Stimulated activated CD4-positive, alpha-beta T cell treated with anti-CD3 and anti-CD28 coated beads, TNF-alpha, amount 100 ng/mL, for 4 hours (primary cell): ENCODE measurements at places on chromosomes 13 and 19.

GRCh38 chr13:97018029-97018819 is 23.9 kb upstream of the OXGR1 start:
- DNase-seq, result no peak

- peak; percentile 28 for DNase-seq
Observed at GRCh38 chr19:53881482-53882390, at the start of gene PRKCG. TSS of gene PRKCG (plus strand) at chr19:53882197. CDS start at chr19:53882495, 298 bp downstream.

- DNase-seq, result peak; percentile 18
Observed at GRCh38 chr13:46387064-46387851, at the start of gene RUBCNL. TSS of gene RUBCNL (minus strand) at chr13:46387252. CDS start at chr13:46372475, 14,777 bp downstream.

DNA sequence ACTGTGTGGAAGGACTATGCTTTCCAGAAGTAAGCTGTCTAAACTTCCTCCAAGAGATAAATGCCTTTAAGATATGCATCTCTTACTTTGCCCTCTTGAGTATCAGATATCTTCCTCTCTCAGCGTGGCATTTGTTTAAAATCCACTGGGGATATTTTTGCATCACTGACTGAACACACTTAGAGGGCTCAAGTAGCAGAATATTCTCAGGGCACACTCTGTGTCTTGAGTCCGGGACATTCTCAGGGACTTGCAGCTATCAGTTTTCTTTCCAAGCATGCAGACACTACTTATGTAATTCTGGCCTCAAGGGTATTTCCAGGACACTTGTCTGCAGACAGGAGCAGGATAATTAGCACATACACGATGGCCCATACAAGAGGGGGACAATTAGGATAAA is 84.7 kb downstream of the ERCC5 start:
- DNase-seq, result no peak

DNA sequence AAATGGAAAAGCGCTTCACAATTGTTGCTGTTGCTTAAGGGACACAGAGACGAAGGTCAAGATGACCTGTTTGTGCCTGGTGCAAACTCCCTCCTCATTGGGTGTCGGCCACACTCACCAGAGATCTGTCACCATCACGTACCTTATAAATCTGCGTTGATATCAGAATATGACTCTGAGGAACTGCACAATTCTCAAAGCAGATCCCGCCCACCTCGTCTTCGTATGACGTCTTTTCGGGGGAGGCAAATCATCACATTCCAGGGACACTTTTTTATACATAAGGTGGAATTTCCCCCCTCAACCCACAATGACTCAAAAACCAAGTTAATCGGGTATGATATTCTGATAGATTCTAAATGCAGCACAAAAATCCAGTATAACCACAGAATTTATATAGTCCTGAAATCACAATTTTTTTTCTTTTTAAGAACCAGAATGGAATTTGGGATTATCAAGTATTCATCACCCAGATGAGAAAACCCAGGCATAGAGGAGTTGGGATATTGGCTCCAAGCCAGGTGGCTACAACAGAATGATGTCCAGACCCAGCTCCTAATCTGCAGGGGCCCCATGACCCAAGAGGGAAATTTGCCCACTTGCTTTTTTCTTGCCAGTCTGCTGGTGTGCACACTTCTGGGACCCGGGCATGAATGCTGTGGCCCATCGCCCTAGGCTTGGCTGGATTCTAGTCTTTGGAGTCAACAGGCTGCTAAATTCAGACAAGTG is 50.6 kb upstream of the MTIF3 start:
- DNase-seq, result no peak

DNA sequence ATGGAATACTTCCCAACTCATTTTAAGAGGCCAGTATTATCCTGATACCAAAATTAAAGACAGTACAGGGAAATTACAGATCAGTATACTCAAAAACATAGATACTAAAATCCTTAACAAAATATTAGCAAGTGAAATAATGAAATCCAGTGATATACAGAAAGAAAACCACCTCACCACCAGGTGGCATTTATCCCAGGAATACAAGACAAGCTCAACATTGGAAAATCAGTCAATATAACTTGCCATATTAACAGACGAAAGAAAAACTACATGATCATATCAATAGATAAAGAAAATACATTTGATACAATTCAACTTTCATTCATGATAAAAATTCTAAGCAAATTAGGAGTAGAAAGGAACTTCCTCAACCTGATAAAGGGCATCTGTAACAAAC is 6.7 kb upstream of the GNA15 start:
- no peak for DNase-seq

DNA sequence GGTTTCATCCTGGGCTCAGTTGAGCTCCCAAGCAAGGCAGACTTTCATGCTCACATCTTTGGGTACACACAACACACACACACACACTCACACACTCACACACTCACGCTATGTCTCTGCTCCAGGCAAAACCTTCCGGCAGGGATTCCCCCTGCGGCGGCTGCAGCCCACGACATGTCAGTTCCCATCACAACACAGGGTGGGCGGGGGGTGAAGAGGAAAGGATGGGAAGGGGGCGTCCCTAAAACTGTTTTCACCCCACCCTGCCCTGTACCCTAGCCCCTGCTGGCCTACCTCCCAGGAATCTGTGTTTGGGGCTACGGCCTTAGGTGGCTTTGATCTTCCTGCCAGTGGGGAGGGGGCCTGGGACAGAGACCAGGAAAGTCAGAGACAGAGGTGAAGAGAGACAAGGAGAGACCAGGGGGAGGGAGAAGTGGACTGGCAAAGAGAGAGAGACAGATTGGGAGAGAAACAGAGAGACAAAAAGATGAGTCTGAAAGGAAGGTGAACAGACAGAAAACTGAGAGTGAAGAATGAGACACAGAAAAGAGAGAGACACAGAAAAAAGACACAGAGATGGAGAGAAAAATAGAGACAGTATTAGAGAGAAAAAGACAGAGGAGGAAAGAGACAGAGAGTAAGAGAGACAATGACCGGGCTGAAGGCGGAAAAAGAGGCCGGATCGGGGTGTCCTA is 3.9 kb downstream of the LRFN1 start:
- no peak for DNase-seq

- no peak for DNase-seq
Observed at GRCh38 chr19:34067861-34068271, 104.4 kb upstream of the LSM14A start.

GRCh38 chr13:50838031-50838430 is 5.5 kb downstream of the DLEU7 start:
- DNase-seq, result no peak

- no peak for DNase-seq
Observed at GRCh38 chr13:23636360-23636759, 66.1 kb downstream of the TNFRSF19 start.

- DNase-seq, result no peak
Observed at GRCh38 chr19:13830741-13831536, 35.7 kb downstream of the ZSWIM4 start.
